Astrocyte (in vitro differentiated cells and primary cell): ENCODE measurements at places on chromosomes 1 and 21. TPM values are rescaled to one million over a fixed set of nuclear protein-coding genes. Genes with fewer than 3 reads are reported as not detected.

DNA sequence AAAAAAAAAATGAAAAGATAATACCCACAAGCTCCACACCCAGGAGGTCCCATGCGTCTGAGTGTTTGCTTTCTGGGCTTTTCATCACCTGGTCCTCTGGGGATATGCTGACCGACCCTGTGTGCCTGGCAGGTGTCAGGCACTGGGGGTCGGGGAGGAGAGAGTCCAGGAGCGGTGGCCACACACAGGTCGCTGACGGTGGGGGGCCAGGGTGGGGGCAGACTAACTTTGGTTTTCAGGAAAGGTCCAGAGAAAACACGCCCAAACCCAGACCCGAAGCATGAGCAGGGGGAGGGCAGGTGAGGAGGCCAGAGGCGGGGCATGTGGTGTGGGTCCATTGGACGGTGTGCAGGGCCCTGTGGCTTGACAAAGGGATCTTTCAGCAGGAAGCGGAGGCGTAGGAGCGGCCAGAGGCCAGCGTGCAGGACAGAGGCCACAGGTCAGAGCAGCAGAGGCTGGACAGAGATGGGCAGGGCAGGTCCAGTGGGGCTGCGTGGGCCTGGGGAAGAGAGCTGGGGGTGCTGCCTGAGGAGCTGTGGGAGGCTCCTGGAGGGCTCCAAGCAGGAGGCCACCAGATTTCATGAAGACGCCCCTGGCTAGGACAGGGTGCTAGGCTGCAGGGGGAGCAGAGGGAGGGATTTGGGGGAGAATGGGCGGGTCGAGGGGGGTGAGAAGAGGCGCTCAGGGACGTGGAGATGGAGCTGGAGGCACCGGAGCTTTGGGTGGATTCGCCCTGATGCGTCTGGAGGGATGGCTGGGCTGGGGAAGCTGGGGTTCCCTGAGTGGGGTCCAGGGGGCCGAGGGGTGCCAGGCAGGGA, 15.8 kb downstream of the RNF223 start:
- H3K4me3 ChIP-seq, result no peak overlapping the region
- peaks cover 14% of the 10 kb centered on the region for H3K4me1 ChIP-seq
- no peaks in the 10 kb centered on the region for H3K27me3 ChIP-seq
- no peaks in the 10 kb centered on the region for H3K36me3 ChIP-seq
- DNase-seq, result no peak

GRCh38 chr1:104125266-104125665, 375.6 kb downstream of the AMY1C start:
- H3K4me3 ChIP-seq, result no peak overlapping the region
- peaks cover 3% of the 10 kb centered on the region for H3K4me1 ChIP-seq
- no peaks in the 10 kb centered on the region for H3K27me3 ChIP-seq
- no peaks in the 10 kb centered on the region for H3K36me3 ChIP-seq
- H3K27ac ChIP-seq, result no peak overlapping the region
- DNase-seq, result peak; percentile 10

DNA sequence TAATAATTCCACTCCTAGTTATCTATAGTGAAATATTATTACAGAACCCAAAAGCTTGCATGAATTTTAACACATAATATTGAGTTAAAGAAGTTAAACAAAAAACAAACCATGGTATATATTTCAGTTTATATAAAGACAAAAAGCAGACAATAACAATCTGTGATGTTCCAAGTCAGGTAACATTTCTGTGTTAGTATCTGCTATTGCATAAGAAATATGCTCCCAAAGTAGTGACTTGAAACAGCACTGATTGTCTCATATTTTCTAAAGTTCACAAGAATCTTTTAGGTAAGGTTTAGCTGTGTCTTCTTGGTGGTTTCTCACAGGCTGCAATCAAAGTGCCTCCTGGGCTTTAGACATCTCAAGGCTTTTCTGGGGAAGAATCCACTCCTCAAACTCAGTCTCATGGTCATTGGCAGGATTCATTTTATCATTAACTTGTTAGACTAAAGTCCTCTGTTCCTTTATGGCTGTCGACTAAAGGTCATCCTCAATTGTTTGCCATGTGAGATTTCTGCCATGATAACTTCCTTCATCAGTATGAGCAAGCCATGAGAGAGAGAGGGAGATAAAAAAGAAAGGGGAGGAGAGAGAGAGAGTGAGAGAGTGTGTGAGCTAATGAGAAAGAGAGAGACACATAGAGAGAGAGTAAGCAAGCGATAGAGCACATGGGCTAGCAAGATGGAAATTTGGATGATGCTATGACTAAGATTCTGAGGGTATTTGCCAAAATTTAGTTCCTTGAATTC, 19.9 kb downstream of the GBP1 start:
- no peak for DNase-seq
- no peak overlapping the region for H3K27ac ChIP-seq
- no peaks in the 10 kb centered on the region for H3K36me3 ChIP-seq
- peaks cover 4% of the 10 kb centered on the region for H3K4me1 ChIP-seq
- no peak overlapping the region for H3K4me3 ChIP-seq
- no peaks in the 10 kb centered on the region for H3K27me3 ChIP-seq

GRCh38 chr1:7152655-7153054, 367.4 kb downstream of the CAMTA1 start:
- H3K4me3 ChIP-seq, result no peak overlapping the region
- no peaks in the 10 kb centered on the region for H3K4me1 ChIP-seq
- H3K27me3 ChIP-seq, result no peaks in the 10 kb centered on the region
- H3K27ac ChIP-seq, result no peak overlapping the region

GRCh38 chr1:76266762-76267161, 192.2 kb downstream of the ST6GALNAC3 start:
- no peaks in the 10 kb centered on the region for H3K36me3 ChIP-seq
- no peaks in the 10 kb centered on the region for H3K27me3 ChIP-seq
- peaks cover 3% of the 10 kb centered on the region for H3K4me1 ChIP-seq

- H3K4me1 ChIP-seq, result peaks cover 29% of the 10 kb centered on the region
- peak; percentile 86 for DNase-seq
- H3K27me3 ChIP-seq, result no peaks in the 10 kb centered on the region
- H3K27ac ChIP-seq, result peak overlapping the region; percentile 71
Measured at GRCh38 chr1:150006881-150007421, 3.6 kb downstream of the OTUD7B start.

GRCh38 chr1:52733368-52733767, 7.1 kb downstream of the ZYG11B start:
- H3K4me3 ChIP-seq, result no peak overlapping the region
- no peaks in the 10 kb centered on the region for H3K4me1 ChIP-seq
- H3K27ac ChIP-seq, result no peak overlapping the region
- no peaks in the 10 kb centered on the region for H3K27me3 ChIP-seq

- H3K27ac ChIP-seq, result no peak overlapping the region
- H3K4me3 ChIP-seq, result no peak overlapping the region
- no peaks in the 10 kb centered on the region for H3K27me3 ChIP-seq
- no peak for DNase-seq
Measured at GRCh38 chr1:54945393-54945936, 35.0 kb upstream of the TMEM61 start.

The KRTAP21-2 gene
- total RNA-seq, result not detected in 2 replicates

The OR2L2 gene
- total RNA-seq, result not detected in 2 replicates

The FCER1G gene
- 0.68 and 0.91 TPM in 2 replicates for total RNA-seq

DNA sequence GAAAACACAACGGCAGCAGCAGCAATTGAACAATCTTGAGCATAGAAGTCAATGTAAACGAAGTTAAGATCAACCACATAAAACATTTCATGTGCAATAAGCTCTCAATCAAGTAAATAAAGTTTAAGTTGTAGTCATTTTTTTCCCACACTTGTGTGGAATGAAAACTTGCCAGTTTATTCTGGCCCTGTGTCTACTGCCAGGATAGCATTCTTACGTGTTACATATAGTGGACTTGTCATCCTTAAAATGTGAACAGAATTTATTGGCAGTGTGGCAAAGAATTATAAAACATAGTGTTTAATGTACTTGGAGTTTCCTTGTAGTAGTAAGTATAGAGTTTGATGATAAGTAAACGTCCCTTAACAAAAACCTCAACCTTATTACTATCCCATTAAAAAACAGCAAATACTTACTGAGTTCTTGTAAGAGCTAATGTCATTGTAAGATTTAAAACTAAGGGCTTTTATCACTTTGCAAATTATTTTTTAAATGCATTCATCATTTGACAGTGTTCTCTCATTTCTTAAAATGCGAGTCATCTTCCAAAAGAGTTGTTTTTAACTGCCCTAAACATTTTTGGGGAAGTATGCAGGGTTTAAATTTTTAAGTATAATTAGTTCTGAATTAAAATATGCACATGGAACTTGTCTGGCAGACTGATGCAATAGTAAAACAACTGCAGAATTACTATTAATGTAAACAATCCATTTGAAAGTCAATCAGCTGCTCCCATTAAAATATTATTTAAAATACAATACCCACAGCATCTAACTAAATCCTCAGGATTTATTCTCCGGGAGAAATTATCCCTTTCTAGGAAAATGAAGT, 7.9 kb downstream of the COX20 start:
- H3K27me3 ChIP-seq, result no peaks in the 10 kb centered on the region
- peaks cover 59% of the 10 kb centered on the region for H3K36me3 ChIP-seq
- no peak overlapping the region for H3K27ac ChIP-seq
- H3K4me3 ChIP-seq, result no peak overlapping the region
- H3K4me1 ChIP-seq, result no peaks in the 10 kb centered on the region

- H3K27ac ChIP-seq, result no peak overlapping the region
- no peaks in the 10 kb centered on the region for H3K36me3 ChIP-seq
- no peaks in the 10 kb centered on the region for H3K27me3 ChIP-seq
- peak; percentile 47 for DNase-seq
- no peaks in the 10 kb centered on the region for H3K4me1 ChIP-seq
- no peak overlapping the region for H3K4me3 ChIP-seq
Measured at GRCh38 chr1:53091841-53092645, 30.0 kb downstream of the PODN start.

- no peaks in the 10 kb centered on the region for H3K27me3 ChIP-seq
- DNase-seq, result peak; percentile 70
- H3K4me3 ChIP-seq, result no peak overlapping the region
- peaks cover 22% of the 10 kb centered on the region for H3K4me1 ChIP-seq
Measured at GRCh38 chr1:81834921-81835698, 34.4 kb downstream of the ADGRL2 start.

The TCHH gene
- 0.70 and 0.86 TPM in 2 replicates for total RNA-seq

The NBPF12 gene
- 7.7 and 7.9 TPM in 2 replicates for total RNA-seq

The CRABP2 gene
- 278 and 339 TPM in 2 replicates for total RNA-seq

The NR5A2 gene
- 0.12 and 0.39 TPM in 2 replicates for total RNA-seq

The SYTL1 gene
- 10.7 and 12.2 TPM in 2 replicates for total RNA-seq

The C1orf210 gene
- total RNA-seq, result 0.50 and 0.84 TPM in 2 replicates

DNA sequence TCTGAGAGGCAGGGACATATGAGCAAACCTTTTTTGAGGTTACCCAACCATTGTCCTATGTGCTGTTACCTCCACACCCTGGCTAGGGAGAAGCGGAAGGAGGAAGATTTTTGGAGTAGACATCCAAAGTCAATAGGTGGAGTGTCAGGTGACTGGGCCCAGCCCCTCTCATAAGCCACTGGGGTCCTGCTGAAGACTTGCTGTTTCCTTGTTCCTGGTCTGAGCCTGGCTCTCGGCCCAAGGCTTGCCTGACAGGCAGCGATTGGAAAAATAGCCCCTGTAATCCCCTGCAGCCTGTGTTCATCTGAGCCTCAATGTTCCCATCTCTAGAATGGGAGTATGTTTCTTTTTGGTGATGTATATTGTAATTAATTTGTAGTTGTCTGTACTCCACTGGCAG, 6.9 kb upstream of the PIGR start:
- no peaks in the 10 kb centered on the region for H3K36me3 ChIP-seq
- no peak for DNase-seq
- no peaks in the 10 kb centered on the region for H3K4me1 ChIP-seq
- H3K27ac ChIP-seq, result no peak overlapping the region
- H3K27me3 ChIP-seq, result peaks cover 5% of the 10 kb centered on the region
- H3K4me3 ChIP-seq, result no peak overlapping the region

- no peak for DNase-seq
- no peaks in the 10 kb centered on the region for H3K27me3 ChIP-seq
- H3K4me1 ChIP-seq, result no peaks in the 10 kb centered on the region
- H3K27ac ChIP-seq, result no peak overlapping the region
Measured at GRCh38 chr1:111471538-111471937, 2.2 kb upstream of the C1orf162 start.

DNA sequence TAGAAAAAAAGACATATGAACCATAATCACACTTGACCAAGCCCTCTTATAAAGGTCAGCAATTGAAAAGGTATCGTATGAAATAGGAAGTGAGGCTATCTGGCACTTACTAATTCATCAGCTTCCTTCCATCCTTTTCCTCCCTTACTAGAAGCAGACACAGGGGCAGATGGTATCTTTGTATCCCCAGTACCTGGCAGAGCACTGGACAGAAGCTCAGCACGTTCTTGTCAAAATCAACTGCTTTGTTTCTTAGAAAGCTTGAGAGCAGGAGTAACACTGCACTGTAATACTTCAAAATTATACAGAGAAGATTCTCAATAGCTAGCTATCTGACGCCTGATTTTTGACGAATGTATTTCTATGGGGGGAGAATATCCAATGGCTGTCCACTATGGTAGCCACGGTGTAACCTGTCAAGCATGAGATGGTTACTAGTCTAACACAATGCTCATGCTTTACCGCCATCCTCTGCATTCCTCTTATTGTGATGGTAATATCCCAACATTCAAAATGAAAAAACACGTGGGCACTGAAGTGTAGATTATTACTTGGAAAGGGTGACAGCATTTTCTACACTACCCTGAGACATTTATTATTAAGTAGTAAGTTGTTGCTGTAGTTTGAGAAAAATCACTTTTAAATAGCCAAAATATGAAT, 175.6 kb downstream of the SIPA1L2 start:
- no peak overlapping the region for H3K27ac ChIP-seq
- DNase-seq, result no peak
- H3K4me1 ChIP-seq, result no peaks in the 10 kb centered on the region
- H3K27me3 ChIP-seq, result no peaks in the 10 kb centered on the region
- no peaks in the 10 kb centered on the region for H3K36me3 ChIP-seq
- no peak overlapping the region for H3K4me3 ChIP-seq
